Activated CD8-positive, alpha-beta memory T cell treated with anti-CD3 and anti-CD28 coated beads for 4 hours (primary cell): ENCODE measurements at places on chromosomes 2 and 18.

- no peak for DNase-seq
Observed at GRCh38 chr2:119429225-119429981, 2.3 kb upstream of the TMEM37 start.

DNA sequence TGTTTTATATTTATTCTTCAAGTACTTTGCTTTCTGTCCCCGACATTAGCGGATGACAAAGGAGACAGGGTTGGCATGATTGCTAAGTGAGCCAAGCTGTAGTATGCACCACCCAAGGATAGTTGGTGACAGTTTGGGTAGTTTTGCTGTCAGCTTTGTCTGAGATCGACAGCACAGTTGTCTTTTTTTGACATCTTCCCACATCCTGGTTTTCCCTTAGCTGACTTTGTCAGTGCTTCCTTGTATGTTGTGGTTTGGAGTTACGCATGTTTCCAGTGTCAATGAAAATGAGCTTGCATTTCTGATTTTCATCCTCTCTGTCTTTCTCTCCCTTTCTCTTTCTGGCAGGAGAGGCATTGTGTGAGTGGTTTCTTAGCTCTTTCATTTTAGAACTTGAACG lies 44.6 kb upstream of the DOCK10 start:
- DNase-seq: no peak

- DNase-seq: no peak
Observed at GRCh38 chr2:58852243-58852642, 611.1 kb upstream of the FANCL start.

DNA sequence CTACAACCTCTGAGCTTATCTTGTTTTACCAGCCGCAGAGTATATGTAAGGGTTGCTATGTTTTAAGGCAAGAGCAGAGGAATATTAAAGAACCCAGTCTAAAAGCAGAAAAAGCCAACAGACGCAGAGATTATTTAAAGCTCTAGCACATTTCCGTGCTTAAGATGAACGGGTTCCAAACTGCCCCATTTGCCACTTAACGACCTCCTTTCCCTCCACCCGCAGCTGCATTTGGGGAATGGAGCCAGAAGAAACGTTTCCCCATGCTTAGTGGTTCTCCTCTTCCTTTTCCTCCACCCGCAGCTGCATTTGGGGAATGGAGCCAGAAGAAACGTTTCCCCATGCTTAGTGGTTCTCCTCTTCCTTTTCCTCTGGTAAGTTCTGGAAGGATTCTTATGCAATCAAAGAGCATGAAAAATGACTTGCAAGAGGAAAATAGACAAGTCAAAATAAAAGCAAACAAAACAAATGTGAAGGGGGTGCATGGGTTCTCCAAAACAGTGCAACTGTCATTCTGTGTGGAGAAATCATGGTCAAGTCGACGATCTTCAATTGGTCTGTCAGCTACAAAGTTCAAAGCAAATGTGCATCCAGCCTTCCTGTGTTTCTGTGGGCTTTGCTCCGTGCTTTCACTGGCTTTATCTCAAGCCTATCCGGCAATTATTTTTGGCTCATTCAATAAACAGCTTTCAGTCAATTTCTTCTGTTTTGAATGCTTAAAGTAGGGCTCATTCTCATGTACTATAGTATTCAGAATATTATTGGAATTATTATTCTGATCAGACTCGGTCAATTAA lies 57.8 kb downstream of the DIPK1C start:
- no peak for DNase-seq

GRCh38 chr2:239285932-239286230 lies 114.9 kb downstream of the HDAC4 start:
- DNase-seq: no peak

DNA sequence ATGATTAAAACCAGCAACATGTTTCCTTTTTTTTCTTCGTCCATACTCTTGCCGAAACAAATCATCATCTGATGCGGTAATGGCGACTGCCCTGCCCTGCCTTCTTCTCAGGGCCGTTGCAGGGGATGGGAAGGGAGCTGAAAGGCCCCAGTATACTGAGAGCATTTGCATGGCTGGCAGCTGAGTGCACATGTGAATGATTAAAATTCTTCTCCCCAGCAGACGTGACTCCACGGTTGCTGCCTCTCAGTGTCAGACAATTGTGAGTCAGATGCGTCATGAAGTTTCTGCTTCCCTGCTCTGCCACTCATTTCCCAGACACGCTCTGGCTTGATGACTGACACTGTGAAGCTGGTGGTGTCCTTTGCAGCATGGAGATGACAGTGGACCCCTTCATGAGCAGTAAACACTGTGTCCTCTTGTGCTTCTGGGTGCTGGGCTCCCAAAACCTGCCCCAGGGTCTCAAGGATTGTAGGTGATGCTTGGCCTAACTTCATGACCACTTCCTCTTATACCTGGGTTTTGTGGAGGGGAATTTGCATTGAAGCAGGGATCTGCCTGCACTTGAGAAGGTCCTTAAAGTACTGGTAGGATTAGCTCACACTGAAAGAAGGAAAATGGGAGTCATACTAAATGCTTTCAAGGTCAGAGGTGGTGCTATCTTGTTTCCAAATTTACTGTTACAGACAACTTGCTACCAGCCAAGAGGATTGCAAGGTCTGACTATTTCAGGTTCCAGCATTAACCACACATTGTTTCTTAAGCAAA lies 222.5 kb upstream of the COPS8 start:
- no peak for DNase-seq

DNA sequence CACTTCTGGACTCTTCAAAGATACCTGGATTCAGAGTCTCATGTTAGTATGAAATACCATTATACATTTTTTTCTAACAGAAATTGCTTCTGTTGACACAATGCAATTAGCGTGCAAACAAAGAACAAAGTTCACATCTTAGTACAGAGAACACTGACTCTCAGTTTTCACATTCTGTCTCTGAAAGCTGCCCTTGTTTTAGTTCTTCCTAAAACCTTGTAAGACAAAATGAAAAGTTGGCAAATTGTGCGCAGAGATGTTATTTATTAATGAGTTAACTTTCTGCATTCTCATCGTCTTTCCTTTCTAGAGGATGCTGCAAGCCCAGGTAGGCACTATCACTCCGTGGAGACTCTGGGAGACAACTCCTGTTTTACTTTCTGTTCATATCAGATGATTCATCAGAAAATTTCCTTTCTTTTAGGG lies 377.3 kb upstream of the POU3F3 start:
- no peak for DNase-seq

- no peak for DNase-seq
Observed at GRCh38 chr2:207418419-207418818, 111.3 kb upstream of the CREB1 start.

DNA sequence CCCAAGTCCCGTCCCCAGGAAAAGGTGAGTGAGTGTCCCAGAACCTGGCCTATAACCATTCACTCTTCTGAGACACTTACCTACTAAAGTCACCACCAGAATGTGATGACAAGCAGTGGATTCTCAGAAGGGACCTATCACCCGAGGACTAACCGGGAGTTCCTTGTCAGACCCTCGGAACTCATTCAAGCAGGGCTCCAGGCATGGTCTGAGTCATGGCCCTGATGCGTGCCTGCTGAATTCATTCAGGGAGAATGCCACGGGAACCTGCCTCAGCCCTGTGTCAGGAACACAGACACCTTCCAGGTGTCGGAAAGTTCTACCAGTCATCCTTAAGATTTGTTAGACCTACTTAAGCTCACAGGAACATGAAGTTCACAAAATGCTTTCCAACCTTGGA lies 29.8 kb downstream of the ALPK2 start:
- no peak for DNase-seq

GRCh38 chr2:216551234-216552068 lies 52.8 kb downstream of the RPL37A start:
- no peak for DNase-seq

- no peak for DNase-seq
Observed at GRCh38 chr18:3211236-3211992, 8.4 kb downstream of the MYOM1 start.

GRCh38 chr2:42792583-42793333 lies at the start of gene HAAO:
Gene HAAO, minus strand, starts transcription at chr2:42792583. Its CDS starts 47 bp downstream, at chr2:42792536.
- no peak for DNase-seq

DNA sequence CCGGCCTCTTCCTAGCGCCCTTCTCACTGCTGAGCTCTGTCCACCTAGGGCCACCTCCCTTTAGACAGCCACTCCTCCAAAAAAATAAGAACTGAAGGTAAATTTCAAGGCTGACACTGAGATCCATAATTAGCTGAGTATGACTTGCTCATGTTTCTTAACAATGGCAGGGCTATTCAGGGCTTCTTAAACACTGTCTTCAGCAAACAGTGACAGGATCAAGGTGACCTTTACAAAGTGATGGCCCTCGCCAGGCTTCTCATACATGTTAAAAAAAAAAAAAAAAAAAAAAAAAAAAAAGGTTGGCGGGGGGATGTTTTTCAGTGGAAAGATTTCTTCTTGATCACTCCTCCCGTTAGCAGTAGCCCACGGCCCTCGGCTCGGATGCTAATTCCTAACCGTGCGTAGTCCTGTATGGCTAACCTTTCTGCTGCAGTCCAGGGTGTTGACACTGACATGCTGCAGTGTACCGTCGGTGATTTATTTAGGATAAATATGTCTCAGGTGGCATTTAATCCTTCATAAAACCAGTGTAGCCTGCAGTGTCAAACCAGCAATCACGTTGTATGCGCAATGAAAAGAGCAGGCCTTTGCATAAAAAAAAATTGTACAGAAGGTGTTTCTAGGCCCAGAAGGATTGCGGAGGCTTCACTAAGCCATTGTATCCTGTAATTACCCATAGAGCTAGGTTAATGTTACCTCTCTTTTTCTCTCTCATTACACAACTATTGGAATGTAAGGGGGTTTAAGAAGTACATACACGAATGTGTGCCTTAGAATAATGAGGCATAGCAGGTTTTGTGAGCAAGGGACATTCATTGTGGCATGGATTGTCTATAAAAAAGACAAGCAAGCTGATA lies 142.7 kb downstream of the PTGR3 start:
- no peak for DNase-seq

GRCh38 chr18:49690312-49690711 lies 123.0 kb downstream of the ACAA2 start:
- no peak for DNase-seq

- no peak for DNase-seq
Observed at GRCh38 chr2:118291251-118291880, 203.1 kb downstream of the INSIG2 start.

GRCh38 chr18:21444465-21445212 lies 155.9 kb downstream of the ESCO1 start:
- DNase-seq: no peak

GRCh38 chr2:216768908-216769411 lies 73.6 kb upstream of the IGFBP5 start:
- no peak for DNase-seq

GRCh38 chr2:168432565-168433186 lies 23.4 kb upstream of the CERS6 start:
- no peak for DNase-seq

DNA sequence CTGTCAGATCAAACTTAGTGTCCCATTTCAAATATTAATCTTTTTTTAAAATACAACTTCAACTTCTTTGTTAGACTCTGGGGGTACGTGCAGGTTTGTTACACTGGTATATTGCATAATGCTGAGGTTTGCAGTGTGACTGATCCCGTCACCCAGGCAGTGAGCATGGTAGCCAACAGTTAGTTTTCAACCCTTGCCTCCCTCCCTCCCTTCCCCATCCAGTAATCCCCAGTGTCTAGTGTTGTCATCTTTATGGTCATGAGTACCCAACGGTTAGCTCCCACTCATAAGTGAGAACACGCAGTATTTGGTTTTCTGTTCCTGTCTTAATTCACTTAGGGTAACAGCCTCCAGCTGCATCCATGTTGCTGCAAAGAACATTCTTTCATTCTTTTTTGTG lies 23.9 kb downstream of the NOL10 start:
- no peak for DNase-seq

DNA sequence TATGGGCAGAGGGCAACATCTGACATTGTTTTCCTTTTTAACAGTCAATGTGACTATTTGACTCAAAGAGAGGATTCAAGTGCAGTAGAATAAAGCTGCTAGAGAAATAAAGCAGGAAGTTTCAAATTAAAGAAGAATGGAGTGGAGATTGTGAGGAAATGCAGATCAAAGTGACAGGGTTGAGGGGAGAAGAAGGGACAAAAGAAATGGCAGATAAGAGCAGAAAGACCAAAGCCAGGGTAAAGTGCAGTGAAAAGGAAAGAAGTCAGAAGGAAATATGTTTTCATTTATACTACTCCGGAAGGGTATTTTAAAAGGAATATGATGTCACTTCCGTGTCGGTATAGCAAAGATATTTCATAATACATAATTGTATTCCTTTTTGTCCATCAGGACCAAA lies 297.5 kb upstream of the CRIM1 start:
- DNase-seq: no peak

GRCh38 chr18:63505566-63506335 lies 29.0 kb downstream of the SERPINB5 start:
- DNase-seq: no peak

GRCh38 chr2:61016392-61017002 lies 1.0 kb upstream of the PEX13 start:
- DNase-seq: no peak

GRCh38 chr18:12744103-12744502 lies 41.3 kb downstream of the PSMG2 start:
- DNase-seq: no peak

DNA sequence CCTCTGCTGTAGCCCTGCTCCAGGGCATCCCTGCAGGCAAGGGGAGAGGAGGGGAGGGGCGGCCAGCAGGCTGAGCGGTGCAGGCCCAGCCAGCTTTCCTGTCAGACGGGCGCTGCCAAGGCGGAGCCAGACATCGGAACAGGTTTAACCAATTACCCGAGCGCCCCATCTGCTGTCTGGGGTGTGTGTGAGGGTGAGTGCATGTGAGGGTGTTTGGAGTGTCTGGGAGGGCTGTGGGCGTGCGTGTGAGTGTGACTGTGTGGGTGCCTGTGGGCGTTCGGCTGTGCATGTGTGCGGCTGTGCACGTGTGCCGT lies 20.0 kb downstream of the EMX1 start:
- DNase-seq: no peak

DNA sequence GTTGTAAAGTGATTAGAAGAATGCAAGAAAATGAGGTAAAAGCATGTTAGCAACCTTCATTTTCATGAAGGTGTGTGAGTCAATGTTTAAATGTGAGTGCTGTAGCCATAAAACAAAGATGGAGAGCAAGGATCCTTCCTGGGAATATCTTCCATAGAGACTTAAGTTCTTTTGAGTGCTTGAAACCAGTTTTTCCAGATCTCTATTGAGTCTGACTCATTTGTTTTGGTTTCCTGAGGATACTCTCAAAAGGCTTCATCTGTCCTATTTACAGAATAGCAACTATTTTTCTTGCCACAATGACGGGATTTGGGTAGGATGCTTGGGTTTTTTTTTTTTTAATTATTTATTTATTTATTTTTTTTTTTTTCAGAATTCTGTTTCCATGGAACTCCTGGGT lies 45.9 kb upstream of the ASB1 start:
- DNase-seq: no peak

- no peak for DNase-seq
Observed at GRCh38 chr2:113180131-113180946, 6.6 kb downstream of the PSD4 start.

GRCh38 chr2:28347596-28347995 lies 45.1 kb upstream of the FOSL2 start:
- no peak for DNase-seq

GRCh38 chr2:195456771-195457170 lies 200.3 kb upstream of the SLC39A10 start:
- DNase-seq: no peak

GRCh38 chr2:9484533-9484932 lies 10.2 kb downstream of the IAH1 start:
- no peak for DNase-seq

GRCh38 chr2:96521219-96521618 lies 15.3 kb upstream of the ARID5A start:
- DNase-seq: no peak

- no peak for DNase-seq
Observed at GRCh38 chr18:60549338-60549960, 176.9 kb upstream of the MC4R start.

- no peak for DNase-seq
Observed at GRCh38 chr2:182291296-182291695, 135.5 kb downstream of the PDE1A start.

- no peak for DNase-seq
Observed at GRCh38 chr2:182854375-182855105, 11.9 kb downstream of the FRZB start.
